Activated CD4-positive, alpha-beta memory T cell treated with anti-CD3 and anti-CD28 coated beads for 36 hours (primary cell): ENCODE measurements at places on chromosomes 11 and 22. TPM values are rescaled to one million over a fixed set of nuclear protein-coding genes. Genes with fewer than 3 reads are reported as not detected.
A peak's percentile ranks its signal among the peaks of the same experiment; 100 is the strongest.

The WNT11 gene
- total RNA-seq = not detected

The C11orf87 gene
- total RNA-seq = not detected

The HPX gene
- total RNA-seq = not detected

The KLHL35 gene
- total RNA-seq = 0.51 TPM

DNA sequence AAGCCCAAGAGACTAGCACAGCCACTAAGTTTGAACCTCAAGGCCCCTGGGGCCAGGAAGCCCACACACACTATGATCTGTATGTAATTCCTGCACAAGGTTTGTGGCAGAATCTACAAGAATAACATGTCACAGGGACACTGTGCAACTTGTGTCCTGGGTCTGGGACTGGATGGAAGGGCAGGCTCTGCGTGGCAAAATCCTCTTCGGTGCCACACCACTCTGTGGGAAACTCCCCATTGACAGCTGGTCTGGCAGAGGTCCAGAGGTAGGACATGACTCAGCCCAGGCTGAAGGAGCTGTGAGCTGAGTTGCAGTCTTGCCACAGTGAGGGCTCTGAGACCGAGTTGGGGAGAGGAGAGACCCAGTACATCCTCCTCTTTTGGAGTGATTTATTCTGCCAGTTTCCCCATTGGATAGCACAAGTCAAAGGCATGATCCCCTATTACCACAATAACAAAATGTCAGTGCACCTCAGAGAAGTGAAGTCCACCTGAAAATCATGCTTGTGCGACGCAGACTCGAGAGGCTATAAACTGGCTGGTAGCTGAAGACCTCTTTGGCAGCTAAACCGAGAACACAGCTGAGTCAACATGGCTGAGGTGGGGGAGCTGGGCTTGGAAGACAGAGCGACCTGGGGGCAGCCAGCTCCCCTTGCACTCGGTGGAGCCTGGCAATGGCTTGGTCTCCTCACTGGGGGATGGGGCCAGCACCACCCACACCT, 23.3 kb upstream of the SERPIND1 start:
- peak; percentile 71 for DNase-seq

DNA sequence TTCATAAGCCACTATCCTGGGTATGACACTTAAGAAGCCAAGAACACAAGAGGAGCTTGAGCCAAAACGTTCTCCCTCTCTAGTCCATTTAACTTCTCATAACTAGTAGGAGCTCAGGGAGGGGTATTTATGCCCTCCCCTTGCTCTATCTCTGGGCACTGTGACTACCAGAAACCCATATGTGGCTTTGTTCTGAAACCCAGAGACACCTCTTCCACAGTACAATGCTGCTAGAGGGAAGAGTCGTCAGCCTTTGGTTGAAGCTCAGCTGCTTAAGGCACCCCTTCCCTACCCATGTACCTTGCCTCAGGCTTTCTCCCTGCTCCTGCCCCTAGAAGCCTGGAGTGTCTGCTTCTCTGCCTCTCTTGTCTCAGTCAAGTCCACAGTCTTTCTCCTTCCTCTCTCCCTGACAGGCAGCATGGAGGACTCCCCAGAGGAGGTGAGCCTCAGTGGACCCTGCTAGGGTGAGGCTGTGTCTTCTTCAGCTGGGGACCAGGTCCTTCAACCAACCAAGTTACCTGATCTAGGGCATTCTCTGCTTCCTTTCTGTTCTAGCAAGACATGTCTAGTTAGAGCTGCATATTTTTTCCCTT, 23.1 kb upstream of the USP47 start:
- DNase-seq = no peak

DNA sequence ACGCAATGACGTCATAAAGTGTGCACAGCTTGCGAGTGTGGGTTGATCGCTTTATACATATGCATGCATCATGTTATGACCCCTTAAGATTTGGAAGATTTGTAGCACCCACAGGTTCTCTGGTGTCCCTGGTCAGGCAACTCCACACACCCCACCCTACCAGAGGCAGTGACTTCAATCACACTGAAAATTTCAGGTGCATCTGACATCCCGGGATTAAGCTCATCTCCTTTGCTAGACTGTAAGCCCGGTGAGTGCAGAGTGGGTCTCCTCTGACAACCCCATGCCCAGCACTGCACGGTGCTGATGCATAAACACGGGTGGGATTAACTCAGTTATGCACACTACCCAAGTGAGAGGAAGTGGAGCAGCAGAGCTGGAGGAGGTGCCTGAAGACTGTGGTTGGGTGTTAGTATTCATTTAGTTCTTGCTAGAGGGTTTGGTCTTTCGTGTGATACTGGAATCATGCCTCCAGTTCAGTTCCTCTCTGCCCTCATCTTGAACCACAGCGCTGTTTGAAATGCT, 6.5 kb downstream of the ARSA start:
- peak; percentile 79 for DNase-seq

DNA sequence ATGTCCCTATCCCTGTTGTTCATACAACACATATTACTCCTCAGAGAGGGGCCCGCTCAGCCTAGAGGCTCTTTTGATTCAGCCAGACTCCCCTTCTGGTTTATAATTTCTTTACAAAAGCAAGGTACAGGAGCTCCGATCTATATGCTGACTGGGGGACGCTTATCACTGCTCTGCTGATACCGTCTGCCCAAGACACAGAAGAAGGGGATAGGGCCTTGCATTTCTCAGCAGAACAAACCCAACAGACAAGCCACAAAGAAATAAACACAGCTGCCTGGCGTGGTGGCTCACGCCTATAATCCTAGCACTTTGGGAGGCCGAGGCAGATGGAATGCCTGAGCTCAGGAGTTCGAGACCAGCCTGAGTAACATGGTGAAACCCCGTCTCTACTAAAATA, 109.9 kb upstream of the AKIP1 start:
- no peak for DNase-seq

- peak; percentile 21 for DNase-seq
Observed at GRCh38 chr11:71342951-71343827, 90.8 kb upstream of the SHANK2 start.
